ENCODE measurements at places on chromosomes 5 and 9.
A peak's percentile ranks its signal among the peaks of the same experiment; 100 is the strongest.

GRCh38 chr5:118651002-118651401 is 337.3 kb downstream of the DTWD2 start:
- no peak for DNase-seq

GRCh38 chr5:158373608-158374395 is 514.9 kb upstream of the CLINT1 start:
- DNase-seq, result no peak

GRCh38 chr5:96714951-96715451 is 52.8 kb downstream of the CAST start:
- peak; percentile 47 for DNase-seq

- no peak for DNase-seq
Measured at GRCh38 chr5:171484460-171484899, 65.0 kb downstream of the FGF18 start.

DNA sequence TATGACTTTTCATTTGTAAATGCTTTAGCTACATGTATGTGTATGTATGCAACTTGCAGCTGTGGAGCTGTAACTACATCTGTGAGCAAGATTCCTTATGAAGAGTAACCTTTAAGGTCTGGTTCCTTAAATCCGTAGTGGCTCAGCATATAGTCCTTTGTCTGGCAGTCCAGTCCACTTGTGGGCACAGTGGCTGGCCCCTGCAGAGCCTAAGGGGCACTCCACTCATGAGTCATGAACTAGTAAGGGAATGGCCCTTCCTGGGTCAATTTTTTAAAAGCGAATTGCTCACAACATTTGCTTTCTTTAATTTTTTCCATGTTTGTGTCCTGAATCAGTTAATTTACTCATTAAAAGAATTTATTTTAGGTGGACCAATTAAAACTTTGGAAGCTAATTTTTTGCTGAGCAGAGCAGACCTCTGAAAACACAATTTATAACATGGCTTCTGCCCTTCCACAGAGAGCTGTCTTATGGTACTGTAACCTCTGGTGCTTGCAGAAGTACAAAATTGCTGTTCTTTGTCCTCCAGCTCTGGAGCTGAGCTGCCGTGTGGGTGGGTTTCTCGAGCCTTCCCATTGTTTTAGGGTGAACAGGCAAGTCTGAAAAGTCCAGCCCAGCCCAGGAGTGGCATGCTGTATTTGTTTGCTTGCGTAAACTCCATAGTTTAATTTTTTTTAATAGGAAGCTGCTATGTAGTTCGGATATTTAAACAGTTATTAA is 110.1 kb downstream of the MVB12B start:
- DNase-seq, result no peak

- DNase-seq, result no peak
Measured at GRCh38 chr9:86352440-86353077, 1.7 kb downstream of the TUT7 start.

DNA sequence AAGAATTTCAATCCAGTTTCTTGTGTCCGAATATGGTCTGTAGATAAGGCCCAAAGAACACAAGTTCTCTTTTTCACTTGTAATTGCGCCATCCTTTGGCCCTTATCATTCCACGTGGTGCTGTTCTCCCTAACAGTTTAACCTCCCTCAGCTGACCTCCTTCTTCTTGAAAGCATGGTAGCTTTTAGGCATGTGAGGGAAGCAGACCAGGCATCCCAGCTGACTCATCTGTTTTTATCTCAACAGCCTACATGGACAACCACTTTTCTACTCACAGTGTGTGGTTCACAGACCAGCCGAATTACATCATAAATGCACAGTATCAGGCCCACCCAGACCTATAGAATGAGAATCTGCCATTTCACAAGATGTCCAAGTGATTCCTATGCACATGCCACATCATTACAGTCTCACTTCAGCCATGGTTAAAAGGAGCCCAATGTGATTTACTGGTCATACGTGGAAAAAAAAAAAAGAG is 26.9 kb upstream of the PLIN2 start:
- DNase-seq, result no peak

DNA sequence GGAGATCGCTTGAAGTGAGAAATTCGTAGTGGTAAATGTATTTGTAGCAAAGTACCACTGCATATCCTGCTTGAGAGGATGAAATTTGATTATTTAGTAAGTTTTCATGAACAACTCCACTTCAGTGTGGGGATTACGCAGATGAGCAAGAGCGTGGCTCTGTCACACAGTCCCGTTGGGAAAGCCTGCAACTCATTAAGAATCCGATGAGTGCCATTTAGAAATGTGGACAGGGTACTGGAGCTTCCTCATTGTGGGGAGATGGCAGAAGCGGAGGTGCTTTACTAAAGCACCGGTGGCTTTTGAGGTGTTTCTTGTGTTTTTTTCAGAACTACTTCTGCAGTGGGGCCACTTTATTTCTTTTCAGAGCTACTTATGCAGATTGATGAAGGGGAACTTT is 1.4 kb downstream of the TJP2 start:
- DNase-seq, result no peak

- no peak for DNase-seq
Measured at GRCh38 chr9:124752967-124753366, 18.1 kb downstream of the NR6A1 start.

DNA sequence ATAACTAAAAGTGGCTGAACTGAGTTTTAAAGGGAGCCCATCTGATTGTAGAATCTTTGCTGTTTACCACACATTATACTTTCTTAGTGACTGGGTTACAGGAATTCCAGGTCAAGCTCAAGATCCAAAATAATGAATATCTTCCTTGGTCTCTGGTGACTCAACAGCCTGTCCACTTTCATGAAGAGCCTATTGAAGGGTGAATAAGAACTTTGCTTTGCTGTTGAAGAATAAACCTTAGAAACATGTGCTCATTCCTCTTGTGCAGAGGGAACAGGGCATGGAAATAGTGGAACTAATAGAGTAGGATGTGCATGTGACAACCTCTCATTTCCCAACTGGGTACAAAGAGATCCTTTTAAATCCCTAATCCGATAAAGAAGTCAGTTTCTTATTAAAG is 21.4 kb downstream of the ALDH1A1 start:
- DNase-seq, result no peak

- no peak for DNase-seq
Measured at GRCh38 chr5:18181575-18181974, 547.3 kb downstream of the TAF11L14 start.

GRCh38 chr9:15735083-15735857 is 182.4 kb downstream of the CCDC171 start:
- no peak for DNase-seq

- DNase-seq, result no peak
Measured at GRCh38 chr5:122751293-122751782, 23.5 kb upstream of the SNX2 start.

- no peak for DNase-seq
Measured at GRCh38 chr5:102341681-102342288, 45.7 kb upstream of the SLCO4C1 start.

GRCh38 chr9:125653325-125653724 is 53.7 kb downstream of the MAPKAP1 start:
- no peak for DNase-seq

DNA sequence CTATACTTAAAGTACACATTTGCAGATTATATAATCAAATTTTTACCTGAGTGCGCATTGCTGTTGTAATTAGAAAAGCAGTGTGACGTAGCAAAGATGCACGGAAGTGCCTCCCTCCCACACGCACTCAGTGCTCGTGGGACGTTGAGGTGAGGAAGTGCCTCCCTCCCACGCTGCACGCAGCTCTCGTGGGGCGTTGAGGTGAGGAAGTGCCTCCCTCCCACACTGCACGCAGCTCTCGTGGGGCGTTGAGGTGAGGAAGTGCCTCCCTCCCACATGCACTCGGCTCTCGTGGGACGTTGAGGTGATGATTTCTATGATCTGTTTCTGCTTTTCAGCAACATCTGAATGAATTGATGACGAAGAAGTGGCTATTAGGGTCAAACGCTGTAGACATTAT is 21.0 kb downstream of the EXOC3 start:
- no peak for DNase-seq

Data from left hindlimb (tissue), 1 donor.